Stimulated activated CD8-positive, alpha-beta memory T cell treated with anti-CD3 and anti-CD28 coated beads, Interleukin-12 subunit alpha, Interleukin-12 subunit beta, amount 100 ng/mL, for 4 hours (primary cell): ENCODE measurements at places on chromosomes 5 and 9.

GRCh38 chr5:156621719-156622118 is 228.4 kb upstream of the PPP1R2B start:
- DNase-seq = no peak

- DNase-seq = peak; percentile 28
Measured at GRCh38 chr9:128818839-128819715, 777 bp downstream of the ENDOG start.

DNA sequence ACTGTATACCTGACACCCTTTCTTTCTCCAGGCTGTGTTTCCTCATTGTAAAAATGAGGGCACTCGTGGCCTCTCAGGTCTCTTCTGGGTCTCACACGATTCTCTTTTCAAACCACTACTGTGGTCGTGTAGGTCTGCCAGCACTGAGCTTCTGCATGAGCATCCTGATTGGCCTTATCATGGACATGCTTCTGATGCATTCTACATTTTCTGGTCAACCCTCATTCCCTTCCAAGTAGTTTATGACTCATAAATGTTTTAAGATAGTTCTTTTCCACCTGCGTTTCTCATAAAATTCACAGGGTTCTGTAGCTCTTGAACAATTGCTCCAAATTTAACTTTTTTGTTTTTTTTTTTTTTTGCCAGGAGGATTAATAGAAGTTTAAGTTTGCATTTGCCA is 294.8 kb downstream of the KCTD16 start:
- DNase-seq = no peak

DNA sequence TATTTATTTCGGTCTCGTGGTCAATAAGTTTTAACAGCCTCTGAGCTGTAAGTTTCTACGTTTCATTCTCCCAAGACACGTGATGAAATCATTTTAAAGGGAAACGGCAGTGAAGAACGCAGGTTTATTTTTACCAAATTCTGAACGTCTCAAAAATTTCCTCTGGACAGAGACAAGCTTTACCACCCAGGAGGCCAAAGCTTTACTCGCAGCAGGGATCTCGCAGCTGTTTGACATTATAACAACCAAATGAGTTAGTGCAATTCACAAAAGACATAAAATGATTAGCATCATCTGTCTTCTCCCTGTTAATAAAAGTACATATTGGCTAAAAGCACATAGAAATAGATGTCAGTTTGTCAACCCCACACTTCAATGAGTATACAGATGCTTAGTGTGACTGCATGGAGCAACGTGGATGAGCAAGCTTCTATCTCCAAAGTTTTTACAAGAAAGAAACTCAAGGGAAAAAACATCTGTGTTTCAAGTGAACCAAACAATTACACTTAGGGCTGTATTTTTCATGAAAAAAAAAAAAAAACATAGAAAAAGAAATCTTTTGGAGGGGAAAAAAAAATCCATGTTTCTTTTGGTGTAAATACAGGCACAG is 2.5 kb downstream of the SEMA5A start:
- DNase-seq = no peak

DNA sequence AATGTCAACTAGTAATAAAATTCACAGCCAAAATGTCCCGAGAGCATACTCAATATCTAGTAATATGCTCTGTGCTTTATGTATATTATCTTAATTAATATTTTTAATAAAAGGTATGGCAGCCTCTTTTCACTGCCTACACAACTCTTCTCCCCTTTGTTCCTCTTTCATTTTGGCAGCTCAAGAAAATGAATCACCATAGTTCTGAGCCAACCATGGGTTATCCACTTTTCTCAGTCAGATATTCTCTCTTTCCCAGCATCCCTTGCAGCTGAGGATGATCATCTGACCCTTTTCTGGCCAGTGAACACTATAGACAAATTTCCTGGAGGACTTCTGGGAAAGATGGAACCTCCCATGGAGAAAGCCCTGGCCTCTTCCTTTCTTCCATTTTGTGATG is 8.2 kb upstream of the DOCK8 start:
- DNase-seq = no peak

GRCh38 chr5:71748360-71748759 is 29.3 kb downstream of the CARTPT start:
- DNase-seq = no peak

- DNase-seq = no peak
Measured at GRCh38 chr9:83451308-83451707, 86.9 kb downstream of the FRMD3 start.

GRCh38 chr5:6458833-6459232 is 10.2 kb downstream of the UBE2QL1 start:
- no peak for DNase-seq

DNA sequence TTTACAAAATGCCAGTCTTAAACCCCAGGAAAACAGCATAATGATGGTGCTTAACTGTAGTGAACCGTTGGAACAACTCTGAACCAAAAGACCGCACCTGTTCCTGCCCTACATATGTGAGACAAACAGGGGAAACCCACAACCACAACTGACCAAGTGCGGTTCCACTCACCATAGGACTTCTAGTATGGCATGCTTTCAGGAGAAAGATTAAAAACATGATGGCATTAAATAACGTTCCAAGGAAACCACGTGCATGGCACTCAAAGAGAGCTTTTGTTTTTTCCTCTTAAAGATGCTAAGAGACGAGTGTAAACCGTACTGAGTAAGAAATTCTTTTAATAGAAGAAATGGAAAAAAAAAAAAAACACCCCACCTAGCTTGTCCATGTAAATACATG is 119.8 kb downstream of the SSBP2 start:
- DNase-seq = no peak

DNA sequence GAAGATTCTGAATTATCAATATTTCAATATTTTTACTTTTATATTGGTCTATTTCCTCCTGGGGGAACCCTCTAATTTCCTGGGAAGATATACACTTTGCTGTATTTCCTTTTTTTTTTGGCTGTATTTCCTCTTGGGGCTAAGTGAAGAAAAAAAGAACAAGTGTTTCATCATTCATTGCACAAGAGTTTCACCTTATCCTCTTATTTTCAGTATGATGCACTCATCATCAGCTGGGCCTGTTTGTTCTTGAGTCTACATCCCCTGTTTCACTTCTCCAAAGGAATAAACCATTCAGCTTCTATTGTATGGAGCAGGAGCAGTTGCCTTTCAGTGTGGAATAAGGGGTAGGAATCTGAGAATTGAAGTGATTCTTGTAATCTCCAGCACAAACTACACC is 210.8 kb downstream of the FAM170A start:
- DNase-seq = no peak

- DNase-seq = no peak
Measured at GRCh38 chr5:65262096-65262495, 219.6 kb downstream of the ADAMTS6 start.

- DNase-seq = no peak
Measured at GRCh38 chr5:77758141-77758938, 17.8 kb downstream of the TBCA start.

DNA sequence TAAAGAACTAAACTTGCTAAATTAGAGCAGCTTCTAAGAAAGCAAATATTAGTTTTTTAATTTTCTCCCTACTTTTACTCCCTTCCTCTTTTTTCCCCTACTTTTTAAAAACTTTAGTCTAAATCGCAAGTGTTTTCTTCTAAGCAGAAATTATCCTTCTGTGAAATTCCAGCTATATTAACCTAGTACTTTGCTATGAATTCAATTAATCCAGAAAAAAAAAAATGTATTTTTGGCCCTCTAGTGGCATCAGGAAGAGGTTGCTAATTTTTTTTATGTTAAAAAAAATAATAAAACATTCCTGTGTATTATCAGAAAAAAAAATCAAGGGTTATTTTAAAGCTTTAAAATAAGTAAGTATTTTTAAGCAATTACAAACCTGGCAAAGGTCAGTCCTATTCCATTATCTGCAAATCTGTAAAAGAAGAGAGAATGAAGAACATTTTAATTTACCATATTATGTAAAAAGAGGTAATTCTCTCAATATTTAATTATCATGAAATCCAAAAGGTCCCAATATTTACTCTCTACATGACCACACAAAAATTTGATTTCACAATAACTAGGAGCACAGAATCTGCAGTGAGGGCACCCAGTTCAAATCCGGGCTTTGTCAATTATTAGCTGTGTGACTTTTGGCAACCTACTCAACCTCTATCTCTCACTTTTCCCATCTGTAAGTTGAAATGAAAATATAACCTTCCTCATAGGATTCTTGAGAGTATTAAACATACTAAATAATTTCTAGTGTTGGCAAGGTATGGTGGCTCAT is 52.0 kb downstream of the CEMIP2 start:
- DNase-seq = no peak

GRCh38 chr5:158810615-158811014 is 289.1 kb downstream of the EBF1 start:
- DNase-seq = no peak

- no peak for DNase-seq
Measured at GRCh38 chr5:75847561-75848021, 130.4 kb upstream of the POC5 start.

GRCh38 chr9:89218040-89218928 is 39.7 kb upstream of the SHC3 start:
- no peak for DNase-seq

DNA sequence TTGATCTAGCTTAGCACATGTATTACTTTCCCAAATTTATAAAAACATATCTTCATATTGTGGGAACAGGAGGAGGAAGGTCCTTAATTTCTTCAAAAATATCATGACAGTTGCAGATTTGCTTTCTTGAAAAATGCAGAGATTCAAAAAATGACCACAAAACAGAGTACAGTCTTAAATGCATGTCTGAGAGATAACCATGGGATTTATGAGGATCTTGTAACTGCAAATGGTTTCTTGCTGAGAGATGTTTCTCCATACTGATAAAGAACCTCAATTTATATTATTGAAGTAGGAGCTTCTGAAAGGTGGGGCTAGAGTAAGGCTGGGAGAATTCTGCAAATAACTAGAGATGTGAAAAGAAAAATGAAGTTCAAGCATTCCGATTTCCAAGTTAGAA is 83.2 kb downstream of the CDH18 start:
- DNase-seq = no peak

DNA sequence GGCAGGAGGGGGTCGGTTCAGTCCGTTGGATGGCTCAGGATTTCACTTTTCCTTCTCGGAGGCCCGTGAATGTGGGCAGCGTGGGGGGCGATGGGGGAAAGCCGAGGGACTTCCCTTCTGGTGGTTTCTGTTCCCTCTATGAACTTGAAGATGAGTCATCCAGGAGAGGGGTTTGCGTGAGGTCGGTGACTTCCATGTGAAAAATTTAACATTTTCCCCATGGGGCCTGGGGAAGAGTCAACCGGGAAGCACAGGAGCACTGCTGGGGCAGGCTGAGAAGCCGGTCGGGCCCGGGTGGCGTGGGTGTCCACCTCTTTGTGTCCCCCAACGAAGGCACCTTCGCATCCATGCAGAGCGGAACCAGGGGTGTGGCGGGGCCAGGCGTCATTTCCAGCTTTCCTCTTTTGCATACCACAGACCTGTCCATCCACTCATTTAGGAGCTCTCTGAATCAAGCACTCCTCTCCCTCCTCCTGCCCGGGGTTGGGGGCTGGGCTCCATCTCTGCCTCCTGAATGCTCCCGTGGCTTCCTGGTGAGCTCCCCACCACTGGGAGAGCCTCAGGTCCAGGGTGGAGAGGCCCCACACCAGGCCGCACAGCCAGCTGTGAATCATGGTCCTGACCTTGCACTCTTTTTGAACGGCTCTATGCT is 68.4 kb downstream of the ANKRD33B start:
- peak; percentile 5 for DNase-seq

DNA sequence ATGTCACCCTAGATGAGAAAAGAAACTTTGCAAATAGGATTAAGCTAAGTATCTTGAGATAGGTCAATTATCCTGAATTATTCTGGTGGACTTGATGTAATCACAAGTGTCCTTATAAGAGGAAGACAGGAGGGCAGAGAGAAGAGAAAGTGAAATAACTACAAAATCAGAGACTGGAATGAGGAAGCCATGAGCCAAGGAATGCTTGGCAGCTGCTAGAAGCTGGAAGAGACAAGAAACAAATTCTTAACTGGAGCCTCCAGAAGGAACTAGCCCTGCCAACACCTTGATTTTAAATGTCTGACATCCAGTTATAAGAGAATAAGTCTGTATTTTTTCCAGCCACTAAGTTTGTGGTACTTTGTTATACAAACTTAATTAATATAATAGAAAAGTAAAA is 480.0 kb downstream of the NR2F1-AS1 start:
- DNase-seq = no peak

- no peak for DNase-seq
Measured at GRCh38 chr5:58797021-58797420, 214.1 kb downstream of the RAB3C start.

GRCh38 chr9:76717176-76717575 is 47.1 kb upstream of the PCA3 start:
- no peak for DNase-seq

- DNase-seq = no peak
Measured at GRCh38 chr9:133004999-133005760, 25.6 kb upstream of the GTF3C5 start.

DNA sequence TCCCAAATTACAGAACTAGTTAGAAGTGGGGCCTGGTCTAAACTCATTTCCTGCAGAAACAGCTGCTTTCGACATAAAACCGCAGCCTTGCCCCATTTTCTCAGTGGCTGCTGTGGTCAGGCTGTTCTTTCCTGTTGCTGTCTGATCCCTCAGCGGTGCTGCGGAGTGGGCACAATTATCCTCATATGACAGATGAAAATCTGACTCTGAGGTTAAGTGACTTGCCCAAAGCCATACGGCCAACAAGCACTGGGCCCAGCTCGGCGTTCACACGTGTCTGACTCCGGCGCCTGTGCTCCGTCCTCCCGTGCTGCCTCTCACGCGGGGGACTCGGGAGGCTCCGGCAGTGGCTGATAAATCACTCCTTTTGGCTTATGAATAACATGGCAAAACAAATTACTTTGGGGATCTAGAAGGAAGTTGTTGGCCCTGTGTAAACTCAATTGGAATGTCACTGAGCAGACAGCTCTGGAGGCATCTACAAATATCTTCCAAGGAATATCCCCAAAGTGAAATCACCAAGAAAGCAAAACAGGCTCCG is 142.6 kb upstream of the LMX1B start:
- peak; percentile 58 for DNase-seq

- DNase-seq = peak; percentile 19
Measured at GRCh38 chr5:150485693-150486401, 22.1 kb upstream of the NDST1 start.

- no peak for DNase-seq
Measured at GRCh38 chr5:113273948-113274347, 160.8 kb downstream of the TSSK1B start.

GRCh38 chr9:23309800-23310199 is 516.2 kb downstream of the ELAVL2 start:
- DNase-seq = no peak

DNA sequence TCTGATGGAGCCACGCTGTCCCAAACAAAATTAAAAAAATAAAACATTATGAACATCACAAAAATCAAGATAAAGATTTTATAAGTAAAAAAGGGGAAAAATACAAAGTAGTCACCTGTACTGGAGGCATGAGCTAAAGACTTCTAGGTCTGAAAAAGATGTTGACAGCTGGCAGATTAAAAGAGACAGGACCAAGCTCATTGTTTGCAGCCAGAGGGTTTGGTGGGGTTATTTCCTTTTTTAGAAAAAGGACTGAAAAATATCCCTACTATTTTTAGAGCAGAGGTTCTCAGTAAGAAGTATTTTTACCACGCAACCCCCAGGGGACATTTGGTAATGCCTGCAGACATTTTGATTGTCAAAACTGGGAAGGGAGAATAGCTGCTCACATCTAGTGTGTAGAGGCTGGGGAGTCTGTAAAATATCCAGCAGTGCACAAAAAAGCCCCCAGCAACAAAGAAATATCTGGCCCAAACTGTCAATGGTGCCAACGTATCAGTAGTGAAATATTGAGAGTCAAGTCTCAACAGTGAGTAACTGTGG is 353.4 kb downstream of the TLE1 start:
- DNase-seq = no peak

GRCh38 chr9:86802900-86803673 is 144.2 kb downstream of the GAS1 start:
- DNase-seq = no peak
